ENCODE measurements at places on chromosomes 2 and 18.

DNA sequence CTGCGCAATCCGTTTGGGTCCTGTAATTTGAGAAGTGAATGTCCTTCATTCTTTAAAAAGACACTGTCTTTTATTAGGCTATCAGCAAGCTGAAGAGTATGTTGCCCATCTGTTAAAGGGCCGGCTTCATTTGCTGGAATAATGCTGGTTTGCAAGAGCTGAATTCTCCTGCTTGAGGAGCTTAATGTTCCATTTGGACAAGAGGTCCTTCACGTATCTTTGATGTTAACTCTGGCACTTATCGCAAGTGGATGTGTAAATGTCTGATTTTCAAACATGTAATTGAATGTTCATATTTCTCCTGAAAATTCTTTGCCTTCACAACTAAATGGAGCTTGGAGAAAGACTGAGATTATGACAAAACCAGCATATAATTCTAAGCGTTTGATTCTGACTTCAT is 280.8 kb upstream of the NRP2 start:
- no peak for DNase-seq

DNA sequence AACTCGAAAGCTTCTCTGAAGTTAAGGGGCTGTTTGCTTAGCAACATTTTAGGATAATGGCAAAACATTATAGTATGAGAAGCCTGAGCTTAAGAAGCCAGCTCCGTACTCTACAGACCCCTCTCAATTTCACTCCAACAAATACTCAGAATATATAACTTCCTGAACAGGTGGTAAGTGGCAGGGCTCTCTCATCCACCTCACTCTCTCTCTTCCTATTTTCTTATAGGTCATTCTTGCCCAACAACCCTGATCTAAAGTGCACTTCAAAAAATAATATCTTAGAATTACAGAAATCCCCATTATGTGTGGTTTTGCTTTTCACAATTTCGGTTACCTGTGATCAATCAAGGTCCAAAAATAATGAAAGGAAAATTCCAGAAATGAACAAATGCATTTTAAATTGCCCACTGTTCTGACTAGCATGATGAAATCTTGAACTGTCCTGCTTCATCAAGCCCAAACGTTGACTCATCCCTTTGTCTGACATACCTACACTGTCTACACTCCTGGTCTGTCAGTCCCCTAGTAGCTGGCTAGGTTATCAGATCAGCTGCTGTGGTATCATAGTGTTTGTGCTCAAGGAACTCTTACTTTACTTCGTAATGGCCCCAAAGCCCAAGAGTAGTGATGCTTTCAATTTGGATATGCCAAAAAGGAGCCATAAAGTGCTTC is 122.8 kb upstream of the COL5A2 start:
- peak; percentile 6 for DNase-seq

GRCh38 chr2:189824694-189825396 is 40.6 kb downstream of the PMS1 start:
- DNase-seq = no peak

- DNase-seq = no peak
Observed at GRCh38 chr2:197672371-197672893, 3.0 kb downstream of the RFTN2 start.

DNA sequence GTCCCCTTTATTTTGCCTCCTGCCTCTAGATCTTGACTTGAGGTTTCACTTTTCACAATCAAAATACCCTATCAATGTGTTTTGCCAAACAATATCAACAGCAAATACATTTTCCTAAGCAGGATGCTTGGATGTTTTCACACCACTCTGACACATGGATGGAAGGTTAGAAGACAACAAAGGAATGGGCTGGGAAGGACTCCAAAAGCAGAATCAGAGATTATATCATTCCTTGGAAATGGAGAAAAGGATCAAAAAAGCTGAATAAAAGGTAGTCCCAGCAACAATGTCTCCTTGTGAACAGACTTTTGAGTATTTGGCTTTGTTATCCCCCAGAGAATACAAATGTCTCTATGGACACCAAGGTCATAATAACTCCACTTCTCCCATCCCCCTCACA is 170.8 kb downstream of the ETAA1 start:
- DNase-seq = no peak

DNA sequence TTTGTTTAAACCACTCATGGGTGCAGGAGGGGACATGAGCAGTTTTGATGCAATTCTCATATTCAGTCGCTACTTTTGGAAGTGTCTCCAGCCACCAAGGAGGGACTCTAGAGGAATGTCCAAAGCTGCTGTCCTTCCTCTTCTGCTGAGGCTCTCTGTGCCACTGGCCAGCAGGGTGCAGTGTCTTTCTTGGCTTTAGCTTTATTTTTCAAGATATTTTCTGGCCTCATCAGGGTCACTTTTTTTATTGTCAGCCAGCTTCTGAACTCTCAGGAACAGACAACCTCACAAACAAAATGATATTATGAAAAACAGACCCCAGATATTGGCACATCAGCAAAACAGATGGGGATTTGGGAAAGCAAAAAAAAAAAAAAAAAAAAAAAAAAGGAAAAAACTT is 289.3 kb upstream of the ZSWIM2 start:
- no peak for DNase-seq

GRCh38 chr18:10213526-10213925 is 240.9 kb upstream of the APCDD1 start:
- DNase-seq = no peak

- DNase-seq = no peak
Observed at GRCh38 chr18:11830585-11830984, 20.6 kb upstream of the CHMP1B start.

DNA sequence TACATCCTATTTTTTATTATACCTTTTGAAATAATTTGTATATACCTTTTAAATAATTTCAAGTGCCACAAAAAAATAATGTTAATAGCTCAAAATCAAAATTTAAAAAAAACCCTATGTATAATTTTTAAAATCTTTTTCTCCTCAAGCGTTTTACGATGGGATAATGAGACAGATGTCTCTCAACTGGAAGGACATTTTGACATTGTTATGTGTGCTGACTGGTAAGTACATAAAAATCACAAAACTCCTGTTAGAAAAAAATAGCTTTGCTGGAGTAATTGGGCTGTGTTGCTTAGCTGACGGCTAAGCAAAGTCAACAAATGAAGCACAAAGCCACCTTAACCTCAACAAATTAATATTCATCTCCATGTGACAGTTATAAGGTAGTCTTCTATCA is 198.0 kb upstream of the SIX3 start:
- DNase-seq = no peak

GRCh38 chr2:120842456-120843439 is 107.1 kb downstream of the GLI2 start:
- DNase-seq = no peak

DNA sequence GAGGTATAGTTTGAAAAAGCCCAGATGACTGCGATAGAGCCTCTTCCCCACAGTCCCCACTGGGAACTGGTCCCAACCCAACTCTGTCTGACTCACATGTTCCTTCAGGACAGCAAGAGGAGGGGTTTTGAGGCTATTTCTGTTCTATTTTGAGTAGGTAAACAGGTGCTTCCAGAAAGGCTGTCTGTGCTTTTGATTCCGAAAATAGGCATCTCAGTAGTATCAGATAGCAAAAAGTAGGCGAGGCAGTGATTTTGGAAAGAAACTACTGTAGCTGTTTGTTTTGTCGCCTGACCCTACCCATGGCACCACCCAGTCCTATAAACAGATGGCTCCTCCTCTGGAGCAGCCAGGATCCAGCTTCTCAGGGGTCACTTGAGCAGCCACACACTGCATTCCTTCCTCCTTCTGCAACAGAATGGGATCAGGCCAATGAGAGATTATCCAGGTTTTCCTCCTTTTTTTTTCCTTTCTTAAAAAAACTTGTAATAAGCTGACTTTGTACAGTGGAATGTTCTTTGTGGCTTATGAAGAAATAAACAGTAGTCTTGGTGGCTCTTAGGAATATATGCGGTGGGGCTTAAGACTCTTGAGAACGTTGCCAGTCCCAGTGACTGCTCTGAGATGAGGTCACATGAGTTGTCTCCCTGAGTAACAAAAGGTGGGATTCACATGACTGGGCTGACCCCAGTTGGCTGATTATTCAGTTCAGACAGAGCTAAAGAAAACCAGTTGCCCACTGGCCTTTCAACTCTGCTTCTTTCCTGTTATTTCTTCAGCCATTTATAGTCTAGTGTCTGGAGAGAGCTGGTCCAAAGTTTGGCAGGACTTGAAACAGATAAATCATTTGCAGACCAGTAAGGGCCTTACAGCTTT is 98.6 kb downstream of the KCNS3 start:
- DNase-seq = no peak

DNA sequence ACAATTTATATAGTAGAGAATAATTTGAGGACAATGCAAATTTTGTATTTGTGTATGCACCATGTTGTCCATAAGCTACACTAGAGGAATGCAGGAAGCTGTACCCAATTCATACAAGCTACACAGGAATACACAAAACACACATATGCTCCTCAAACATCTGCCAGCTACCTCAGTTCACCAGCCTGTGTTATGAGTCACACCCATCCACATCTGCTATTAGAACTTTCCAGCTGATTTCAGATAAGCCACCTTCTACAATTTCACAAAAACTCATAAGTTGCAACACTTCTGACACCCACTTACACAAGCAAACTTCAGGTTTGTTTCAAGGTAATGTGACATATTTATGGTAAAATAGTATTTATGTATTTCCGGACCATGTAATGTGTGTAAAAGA is 438.9 kb downstream of the SATB2 start:
- DNase-seq = no peak

GRCh38 chr2:190707726-190708125 is 58.8 kb downstream of the NAB1 start:
- no peak for DNase-seq

DNA sequence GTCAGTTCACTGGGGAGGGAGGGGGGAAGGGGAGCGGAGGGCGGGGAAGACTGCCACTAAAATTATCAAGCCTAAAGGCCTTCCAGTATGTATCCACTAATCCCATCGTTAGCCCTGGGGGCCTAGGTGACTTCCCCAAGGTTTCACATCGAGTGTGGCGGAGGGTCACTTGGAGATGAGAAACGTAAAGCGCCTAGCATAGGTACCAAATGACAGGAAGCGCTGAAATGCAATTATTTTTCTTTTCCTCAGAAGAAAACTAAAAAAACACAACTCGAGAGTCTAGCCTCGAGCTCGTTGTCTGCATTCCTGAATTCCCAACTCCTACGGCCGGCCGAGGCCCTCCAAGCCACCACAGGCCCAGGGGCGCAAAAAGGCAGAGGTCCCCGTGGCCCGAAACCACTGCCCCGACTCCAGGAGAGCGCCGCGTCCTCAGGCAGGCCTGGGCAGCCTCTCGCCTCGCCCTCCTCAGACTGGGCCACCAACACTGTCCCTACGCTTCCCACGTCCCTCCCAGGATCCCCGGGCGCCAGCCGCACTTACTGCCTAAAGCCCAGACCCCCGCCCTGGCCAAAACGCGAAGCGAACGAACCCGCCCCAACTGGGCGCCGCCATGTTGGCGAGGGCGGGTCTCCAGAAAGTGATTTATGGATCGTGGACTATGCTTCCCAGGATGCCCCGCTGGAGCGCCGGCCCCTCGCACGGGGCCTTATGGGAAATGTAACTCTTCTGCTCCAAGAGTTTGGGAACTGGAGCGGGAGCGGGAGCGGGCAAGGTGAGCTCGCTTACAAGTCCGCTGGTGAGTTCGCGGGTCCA is at the start of gene USP40:
Gene USP40 (minus strand): TSS at position 642 of the 816 bp plus-strand sequence. CDS start 1,228 bp downstream, outside the sequence.
- peak; percentile 51 for DNase-seq

- no peak for DNase-seq
Observed at GRCh38 chr2:11748018-11748860, 1.8 kb downstream of the LPIN1 start.

- no peak for DNase-seq
Observed at GRCh38 chr2:180202467-180202951, 195.4 kb upstream of the CWC22 start.

DNA sequence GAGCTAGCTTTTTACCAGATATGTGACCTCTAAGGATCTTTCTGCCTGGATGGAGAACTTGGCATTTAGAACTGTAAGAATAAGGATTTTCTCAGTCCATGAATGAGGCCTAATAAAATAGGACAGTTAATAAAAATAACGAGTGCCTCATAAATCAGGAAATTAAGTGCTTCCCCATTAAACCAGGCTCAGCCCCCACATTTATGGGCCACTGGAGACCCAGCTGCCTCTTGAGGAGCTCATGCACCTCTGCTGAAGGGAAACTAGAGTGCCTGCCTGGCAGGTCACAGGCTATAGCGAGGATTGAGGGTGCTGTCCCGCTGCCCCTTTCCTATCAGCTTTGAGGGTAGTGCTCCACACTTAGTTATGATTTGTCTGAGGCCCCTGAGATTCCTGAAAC is 158.0 kb downstream of the ALK start:
- no peak for DNase-seq

DNA sequence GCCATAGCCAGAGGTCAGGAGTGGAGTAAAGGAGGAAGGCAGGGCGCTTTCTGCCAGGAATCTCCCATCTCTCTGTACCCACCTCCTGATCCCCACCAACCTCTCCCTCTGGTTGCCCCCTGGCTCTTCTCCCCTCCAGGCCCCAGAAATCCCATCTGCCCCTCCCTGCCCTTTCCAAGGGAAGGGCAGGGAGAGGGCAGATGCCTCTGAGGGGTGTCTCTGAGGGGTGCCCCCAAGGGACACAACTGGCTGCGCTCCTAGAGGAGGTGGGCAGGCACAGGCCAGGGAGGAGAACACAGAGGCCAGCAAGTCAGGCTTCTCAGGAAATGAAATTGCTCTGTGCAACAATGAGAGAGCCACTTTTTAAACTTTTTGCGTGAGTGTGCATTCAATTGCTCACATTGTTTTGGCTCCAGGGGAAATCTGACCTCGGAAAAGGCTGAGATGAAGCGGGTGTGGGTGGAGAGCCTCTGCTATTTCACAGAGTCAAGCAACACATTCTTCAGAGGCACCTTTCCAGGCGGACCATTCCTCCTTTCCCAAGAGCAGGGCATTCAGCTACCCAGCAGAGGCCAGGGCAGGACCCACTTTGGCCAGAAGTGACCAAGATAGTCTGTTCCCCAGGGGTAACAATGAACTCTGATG is 125.5 kb downstream of the SMAD7 start:
- DNase-seq = no peak

DNA sequence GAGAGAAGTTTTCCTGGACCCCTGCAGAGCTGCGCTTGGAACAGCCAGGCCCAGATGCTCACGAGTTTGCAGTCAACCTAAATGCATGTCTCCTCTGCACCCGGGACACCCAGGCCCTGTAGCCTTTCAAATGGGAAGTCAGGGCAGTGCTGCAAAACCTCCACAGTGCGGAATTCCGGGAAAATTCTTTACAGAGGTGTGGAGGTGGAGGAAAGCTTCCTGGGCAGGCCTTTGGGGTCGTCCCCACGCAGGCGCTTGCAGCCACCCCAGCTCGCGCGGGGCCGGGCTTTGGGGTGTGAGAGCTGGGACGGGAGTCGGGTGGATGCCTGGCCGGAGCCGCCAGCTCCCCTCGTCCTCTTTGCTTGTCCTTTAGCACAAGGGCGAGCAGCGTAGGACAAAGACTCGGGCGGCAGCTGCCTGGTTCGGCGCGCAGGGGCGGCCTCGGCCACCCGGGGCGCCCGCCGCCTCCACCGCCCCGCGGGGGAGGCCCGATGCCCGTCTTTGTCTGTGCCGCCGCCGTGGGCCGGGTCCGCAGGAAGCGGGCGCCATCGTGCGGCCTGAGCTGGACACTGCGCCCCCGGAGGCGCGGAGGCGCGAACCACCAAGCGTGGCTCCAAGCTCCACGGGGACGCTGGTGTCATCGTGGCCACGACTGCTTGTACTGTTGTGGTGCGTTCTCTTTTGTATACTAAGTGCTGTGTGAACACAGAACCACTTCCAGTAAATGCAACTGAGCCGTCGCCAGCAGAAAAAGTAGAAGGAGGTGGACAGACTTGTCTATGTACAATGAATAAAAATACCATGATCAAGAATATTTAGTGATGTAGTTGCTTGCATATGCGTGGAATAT is 28.2 kb upstream of the BCL11A start:
- DNase-seq = peak; percentile 48

Measured in activated CD4-positive, alpha-beta T cell treated with anti-CD3 and anti-CD28 coated beads for 4 hours (primary cell).